Hematopoietic multipotent progenitor cell (in vitro differentiated cells): ENCODE measurements at places on chromosomes 6 and 20. TPM values are rescaled to one million over a fixed set of nuclear protein-coding genes. Genes with fewer than 3 reads are reported as not detected.

DNA sequence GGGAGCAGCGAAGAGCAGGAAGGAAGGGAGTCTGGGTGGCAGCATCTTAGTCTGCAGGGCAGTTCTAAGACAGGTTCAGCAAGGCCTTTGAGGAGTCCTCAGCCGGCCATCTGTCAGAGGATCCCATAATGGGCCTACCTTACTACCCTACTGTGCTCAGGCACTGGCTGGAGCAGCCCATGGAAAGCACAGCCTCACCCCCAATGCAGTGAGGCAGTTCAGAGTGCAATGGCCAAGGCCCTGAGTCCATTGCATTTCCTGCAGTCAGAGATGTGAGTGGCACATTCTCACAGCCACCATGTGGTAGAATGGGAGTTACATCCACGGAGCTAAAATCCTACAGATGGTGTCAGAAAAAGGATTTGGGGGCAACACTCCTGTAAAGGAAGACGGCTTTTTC, 19.4 kb upstream of the OVOL2 start:
- no peak for DNase-seq

GRCh38 chr20:37977338-37977737, 55.9 kb downstream of the TTI1 start:
- DNase-seq = no peak

- DNase-seq = no peak
Measured at GRCh38 chr20:15200147-15200565, 862.7 kb upstream of the FLRT3 start.

DNA sequence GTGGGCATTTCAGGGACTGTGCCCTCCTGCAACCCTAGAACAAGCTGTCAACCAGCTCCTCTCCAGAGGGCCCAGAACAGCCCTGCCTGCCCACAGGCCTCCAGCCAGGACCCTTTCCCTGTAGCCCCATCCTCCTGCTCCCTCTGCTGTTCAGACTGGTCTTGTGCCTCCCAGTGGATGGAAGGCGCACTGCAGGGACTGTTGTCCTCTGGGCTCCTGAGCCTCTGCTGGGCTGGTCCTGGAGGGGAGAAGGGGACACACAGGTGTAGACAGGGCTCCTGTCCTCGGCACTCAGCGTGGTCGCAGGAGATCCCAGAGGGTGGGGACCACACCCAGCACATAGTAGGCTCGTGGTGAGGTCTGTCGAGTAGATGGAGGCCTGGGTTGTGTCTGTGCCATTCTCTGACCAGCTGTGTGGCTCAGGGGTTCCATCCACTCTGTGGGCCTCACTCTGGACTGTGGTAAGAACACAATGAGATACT, 11.5 kb downstream of the ITPR3 start:
- no peak for DNase-seq

DNA sequence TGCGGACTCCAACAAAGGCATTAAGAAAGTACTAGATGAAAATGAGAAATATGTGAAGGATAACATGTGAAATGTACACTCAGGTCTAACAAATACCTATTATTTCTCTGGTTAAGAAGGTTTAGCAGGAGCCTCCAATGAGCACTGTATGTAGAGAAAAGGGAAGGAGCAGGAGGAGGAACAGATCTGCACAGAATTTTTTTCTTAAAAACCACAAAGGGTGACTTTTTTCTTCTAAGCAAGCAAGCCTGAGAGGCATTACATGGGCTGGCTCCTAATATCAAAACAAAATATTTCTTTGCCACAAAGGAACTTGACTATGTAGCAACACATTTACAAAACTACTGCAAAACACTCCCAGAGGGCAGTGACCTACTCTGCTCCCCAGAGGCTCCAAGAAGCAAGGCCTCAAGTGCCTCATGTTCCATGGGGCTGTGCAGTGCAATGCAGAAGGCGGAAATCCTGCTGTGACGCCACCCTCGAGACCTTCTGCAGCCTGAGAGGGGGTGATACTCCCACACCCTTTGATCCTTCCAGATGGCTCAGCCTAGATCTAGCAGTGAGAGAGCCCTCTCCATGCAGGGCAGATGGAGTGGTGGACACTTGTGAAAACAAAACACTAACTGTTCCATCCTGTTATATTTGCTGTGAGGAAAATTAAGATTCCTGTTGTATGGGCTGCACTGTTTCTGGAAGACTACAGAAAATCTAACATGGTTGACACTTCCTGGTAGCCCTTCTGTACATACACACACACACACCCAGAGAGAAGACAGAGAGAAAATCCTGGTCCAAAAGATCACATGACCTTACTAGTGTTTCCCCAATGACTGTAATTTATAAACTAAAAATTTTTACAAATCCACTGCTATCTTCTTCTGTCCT, 36.0 kb upstream of the SMIM29 start:
- DNase-seq = peak; percentile 65

DNA sequence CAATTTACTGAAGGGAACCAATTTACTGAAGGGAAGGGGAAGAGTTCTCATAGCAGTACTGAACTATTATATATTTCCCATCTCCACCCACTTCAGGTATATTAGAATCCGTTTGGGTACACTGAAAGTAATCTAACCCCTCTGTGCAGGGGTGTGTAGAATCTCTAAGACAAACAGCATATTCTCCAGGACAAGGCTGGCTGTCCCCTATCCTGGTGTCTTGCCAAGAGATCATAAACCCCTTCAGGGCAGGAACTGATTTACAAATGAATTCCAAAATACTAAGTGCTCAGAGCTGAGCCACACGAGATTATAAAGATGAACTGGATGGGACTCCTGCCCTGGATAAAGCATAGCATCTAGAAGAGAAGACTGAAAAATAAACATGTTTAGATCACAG, 9.2 kb downstream of the ASF1A start:
- DNase-seq = no peak

DNA sequence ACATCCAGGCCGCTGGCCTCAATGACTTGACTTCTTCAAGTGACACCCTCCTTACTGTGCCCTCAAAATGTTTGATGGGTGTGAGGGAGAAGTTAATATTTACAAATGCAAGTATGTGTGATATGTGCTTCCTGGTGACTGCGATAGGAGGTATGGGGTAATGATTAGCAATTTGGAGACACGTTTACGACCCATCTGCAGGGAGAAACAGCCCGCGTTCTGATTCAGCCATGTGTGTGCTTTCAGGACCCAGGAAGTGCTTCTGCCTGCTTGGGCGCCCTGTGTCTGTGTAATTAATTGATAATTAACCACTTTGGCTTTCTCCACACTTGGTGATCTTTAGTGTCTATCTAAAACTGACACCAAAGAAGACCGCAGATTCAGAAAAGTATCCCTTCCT, 25.0 kb downstream of the SIRPA start:
- DNase-seq = no peak

- no peak for DNase-seq
Measured at GRCh38 chr20:31559704-31560093, 45.4 kb upstream of the ID1 start.

- no peak for DNase-seq
Measured at GRCh38 chr6:82057846-82058554, 189.5 kb downstream of the IBTK start.

- DNase-seq = no peak
Measured at GRCh38 chr6:51619042-51619799, 468.2 kb downstream of the PKHD1 start.

DNA sequence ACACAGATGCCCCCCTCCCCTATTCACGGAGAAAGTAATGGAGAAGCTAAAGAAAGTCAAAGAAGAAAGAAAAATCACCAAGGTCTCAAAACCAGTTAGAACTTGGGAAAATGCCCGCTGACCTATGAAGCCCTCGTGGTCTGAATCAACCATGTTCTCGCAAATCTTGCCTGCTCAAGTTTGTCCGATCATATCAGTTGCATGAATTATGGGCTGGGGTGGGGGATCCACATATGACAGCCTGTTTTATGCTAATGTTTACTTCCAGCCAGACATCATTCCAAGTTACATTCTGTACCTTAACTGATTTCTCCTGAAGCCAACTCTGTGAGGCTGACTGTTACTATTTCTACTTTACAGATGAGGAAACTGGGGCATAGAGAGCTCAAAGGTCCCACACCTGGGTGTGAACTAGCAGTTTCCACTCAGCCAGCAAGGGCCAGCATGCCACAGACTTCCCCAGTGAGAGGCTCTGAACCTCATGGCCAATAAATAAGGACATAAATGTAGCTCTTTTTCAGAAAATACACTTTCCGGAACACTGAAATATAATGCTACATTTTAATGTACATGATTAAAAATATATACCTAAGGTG, 2.1 kb downstream of the RNASET2 start:
- DNase-seq = no peak

DNA sequence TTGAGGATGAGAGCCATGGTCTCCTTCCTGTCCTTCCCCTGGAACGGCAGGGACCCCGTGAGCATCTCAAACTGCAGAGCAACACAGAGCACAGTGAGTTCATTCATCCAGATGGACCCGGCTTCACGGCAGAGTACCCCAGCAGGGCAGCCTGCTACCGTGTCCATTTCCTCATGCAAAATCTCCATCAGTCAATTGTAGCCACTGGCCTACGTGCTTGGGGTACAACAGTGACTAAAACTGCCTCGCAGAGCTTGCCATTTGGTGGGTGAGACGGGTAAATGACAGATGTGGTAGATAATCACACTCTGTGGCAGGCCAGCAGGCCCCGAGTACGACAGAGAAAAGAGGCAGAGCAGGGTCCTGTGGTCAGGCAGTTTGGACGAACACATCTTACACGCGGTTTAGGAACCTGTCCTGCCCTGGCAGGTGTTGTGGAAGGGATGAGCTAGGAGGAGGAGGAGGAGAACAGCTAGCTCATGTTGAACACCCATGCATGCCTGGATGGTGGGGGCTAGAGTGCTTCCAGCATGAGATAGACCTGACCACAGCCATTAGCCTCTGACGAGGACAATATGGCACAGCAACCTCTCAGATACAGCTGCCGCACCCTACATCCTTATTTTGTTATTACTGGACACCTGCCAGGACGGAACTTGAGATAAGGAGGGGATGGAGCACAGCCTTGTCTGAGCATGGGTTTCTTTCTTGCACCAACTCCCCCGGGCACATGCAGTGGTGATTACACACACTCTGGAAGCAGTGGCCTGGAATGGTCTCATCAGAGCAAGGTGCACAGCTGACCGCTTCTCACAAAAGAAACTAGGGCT, 95.6 kb downstream of the RAMACL start:
- no peak for DNase-seq

GRCh38 chr20:44287272-44288097, 23.5 kb downstream of the FITM2 start:
- no peak for DNase-seq

PBOV1 gene
- total RNA-seq = not detected

TREM2 gene
- total RNA-seq = not detected

MED20 gene
- 23.7 TPM for total RNA-seq

MUC22 gene
- total RNA-seq = not detected
